ENCODE measurements at places on chromosomes 5 and 9.
A peak's percentile ranks its signal among the peaks of the same experiment; 100 is the strongest.

GRCh38 chr5:171524466-171524865 is 105.0 kb downstream of the FGF18 start:
- DNase-seq: no peak

DNA sequence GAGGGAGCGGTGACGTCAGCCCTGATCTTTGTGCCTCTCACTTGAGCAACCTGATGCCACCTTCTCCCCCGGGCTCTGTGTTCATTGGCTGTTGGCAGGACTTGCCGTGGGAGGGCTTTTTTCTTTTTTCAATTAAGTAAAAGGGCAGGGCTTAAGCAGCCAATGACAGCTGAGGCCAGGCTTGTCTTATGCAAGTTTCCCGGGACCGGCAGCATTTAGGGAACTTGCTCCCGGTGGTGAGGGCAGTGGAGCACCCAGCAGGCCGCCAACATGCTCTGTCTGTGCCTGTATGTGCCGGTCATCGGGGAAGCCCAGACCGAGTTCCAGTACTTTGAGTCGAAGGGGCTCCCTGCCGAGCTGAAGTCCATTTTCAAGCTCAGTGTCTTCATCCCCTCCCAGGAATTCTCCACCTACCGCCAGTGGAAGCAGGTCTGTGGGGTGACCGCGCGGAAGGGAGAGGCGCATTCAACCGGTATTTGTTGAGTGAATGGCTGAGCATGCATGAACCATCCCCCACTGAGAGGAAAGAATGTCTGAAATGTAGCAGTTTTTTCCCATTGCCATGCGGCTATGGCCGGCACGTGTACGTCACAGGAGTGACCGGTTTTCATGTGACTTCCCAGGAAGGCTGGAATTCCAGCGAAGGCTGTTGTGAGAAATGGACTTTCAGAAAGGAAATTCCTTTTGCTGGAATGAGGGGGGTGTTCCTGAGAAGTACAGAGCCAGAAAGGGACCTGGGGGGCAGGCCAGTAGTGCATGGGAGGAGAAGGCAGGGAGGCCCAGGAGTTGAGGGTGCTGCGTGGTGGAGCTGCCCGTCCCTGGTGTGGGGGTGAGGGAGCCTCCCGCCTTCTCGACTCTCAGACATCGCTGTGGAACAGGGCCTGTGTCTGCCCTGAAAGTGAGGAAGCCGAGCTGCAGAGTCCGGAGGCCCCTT is 29.0 kb downstream of the PTGES2 start:
- peak; percentile 98 for DNase-seq

GRCh38 chr5:88736494-88736893 is 146.5 kb downstream of the MEF2C start:
- no peak for DNase-seq

GRCh38 chr5:4387290-4387689 is 752.8 kb upstream of the ADAMTS16 start:
- DNase-seq: peak; percentile 55

DNA sequence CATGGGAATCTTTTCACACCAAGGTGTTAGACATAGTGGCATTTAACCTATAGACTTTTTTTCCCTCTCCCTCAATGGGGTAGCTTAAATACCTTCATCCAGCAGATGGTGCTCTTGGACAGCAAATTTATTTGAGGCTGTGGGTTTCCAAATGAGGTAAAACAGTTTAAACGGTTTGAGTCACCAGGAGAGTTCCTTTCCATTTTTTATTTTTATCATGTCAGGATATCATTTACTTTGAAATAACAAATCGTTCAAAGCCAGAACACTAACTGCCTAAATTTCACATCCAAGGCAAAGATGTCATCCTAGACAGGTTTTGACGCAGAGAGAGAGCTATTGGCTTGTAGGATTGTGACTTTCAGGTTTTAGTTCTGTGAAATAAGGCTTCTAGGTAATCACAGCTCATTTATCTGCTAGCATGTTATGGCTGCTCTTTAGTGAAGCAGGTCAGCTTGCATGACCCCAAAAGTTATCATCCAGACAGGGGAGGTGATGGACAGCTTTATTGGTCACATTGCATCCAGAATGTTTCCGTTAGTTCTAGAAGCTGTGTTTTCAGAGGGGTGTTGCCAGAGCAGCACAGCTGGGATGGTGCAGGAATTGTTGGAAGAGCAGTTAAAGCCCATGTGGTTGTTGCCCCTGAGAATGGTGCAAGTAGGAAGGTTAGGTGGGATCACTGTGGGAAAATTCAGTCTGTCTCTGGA is 69.8 kb downstream of the KDM4C start:
- peak; percentile 58 for DNase-seq

DNA sequence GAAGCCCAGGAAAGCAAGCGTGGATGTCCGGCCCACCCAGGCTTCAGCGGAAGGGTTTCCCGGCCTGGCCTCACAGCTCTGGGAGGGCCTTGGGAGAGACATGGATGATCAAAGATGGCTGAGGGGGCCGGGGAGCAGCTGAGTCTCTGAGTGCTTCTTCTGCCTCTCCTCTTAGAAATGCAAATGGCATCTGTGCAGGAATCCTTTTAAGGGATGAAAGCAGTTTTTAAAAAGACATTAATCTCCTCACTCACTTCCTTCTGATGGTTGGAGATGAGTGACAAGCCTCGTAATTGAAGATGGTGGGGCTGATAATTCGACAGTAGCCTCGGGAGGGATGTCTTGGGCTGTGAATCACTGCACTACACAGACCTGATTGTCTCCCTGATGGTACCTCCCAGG is 24.3 kb upstream of the PITX1 start:
- DNase-seq: peak; percentile 6

DNA sequence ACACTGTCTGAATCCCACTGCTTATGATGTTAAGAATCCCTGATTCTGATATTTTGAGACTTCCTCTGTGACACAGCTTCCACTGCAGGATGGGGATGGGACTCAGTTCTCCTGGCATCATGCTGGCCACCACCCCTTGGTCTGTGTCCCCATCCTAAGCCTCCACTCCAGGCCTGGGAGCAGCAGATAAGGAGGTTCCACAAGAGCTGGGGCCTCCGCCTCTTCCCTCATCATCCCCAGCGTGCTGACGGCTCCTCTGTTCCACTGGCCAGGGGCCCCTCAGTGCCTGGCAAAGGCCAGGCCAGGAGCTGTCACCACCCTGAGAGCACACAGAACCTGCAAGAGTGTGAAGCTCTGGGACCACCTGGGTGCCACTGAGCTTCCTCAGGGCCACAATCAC is 40.6 kb downstream of the CAMK2A start:
- DNase-seq: no peak

GRCh38 chr9:89598363-89598713 is 6.5 kb upstream of the GADD45G start:
- DNase-seq: no peak

DNA sequence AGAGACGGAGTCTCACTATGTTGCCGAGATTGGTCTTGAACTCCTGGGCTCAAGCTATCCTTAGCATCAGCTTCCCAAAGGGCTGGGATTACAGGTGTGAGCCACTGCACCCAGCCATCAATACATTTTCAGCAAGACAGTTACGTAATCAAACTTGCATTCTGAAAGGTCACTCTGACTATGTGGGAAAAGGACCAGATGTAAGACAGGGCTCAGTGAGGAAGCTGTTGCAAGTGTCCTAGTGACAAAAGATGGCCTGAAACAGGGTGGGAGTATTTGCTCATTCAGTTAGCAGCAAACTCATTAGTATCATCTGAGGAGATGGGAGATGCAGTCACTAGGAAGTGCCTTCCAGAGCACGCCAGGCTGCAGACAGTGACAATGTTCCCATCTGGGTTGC is 16.9 kb downstream of the MED27 start:
- no peak for DNase-seq

DNA sequence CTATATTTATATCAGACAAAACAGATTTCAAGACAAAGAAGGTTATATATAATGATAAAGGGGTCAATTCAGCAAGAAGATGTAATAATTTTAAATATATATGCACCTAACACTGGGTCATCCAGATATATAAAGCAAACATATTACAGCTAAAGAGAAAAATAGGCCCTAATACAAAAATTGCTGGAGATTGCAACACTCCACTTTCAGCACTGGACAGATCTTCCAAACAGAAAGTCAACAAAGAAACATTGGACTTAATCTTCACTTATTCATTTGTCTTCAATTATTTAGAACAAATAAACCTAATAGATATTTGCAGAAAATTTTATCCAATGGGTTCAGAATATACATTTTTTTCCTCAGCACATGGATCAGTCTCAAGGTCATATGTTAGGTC is 45.8 kb downstream of the MEIKIN start:
- no peak for DNase-seq

- DNase-seq: peak; percentile 81
These were observed 56.2 kb downstream of the ACER2 start for GRCh38 chr9:19464764-19465585.

- DNase-seq: no peak
These were observed 524.5 kb upstream of the CLINT1 start for GRCh38 chr5:158383486-158383885.

DNA sequence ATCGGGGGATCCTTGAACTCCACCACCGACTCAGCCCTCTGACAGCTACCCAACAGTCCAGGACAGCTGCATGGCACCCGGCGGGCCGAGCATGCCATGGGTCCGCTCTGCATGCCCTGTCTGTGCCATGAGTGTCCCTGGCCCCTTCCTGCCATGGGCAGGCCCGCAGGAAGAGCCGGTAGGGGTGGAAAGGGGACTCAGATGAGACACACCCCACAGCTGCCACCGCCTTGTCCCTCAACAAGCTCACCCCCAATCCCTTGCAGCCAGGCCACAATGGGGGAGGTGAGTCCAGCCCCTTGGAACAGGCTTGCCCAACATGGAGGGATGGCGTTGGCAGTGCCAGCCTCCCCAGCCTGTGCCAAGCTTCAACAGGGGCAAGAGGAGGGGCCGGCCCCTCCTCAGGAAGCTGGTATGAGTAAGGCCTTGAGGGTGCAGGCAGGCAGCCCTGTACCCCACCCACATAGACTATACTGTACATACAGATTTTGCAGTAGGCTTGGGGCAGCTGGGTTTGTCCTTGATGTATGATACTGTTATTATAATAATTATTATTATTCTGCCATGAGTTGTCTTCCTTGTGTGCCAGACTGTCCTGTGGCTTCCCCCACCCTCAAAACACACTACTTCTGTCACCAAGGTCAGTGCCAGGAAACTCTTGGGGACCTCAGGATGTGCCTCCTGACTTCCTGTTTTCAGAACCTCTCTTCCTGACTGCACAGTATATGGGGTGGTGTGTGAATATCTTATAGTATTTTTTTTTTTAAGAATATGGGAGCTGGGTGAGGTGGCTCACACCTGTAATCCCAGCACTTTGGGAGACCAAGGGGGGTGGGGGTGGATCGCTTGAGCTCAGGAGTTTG is 12.0 kb upstream of the SLC34A1 start:
- no peak for DNase-seq

DNA sequence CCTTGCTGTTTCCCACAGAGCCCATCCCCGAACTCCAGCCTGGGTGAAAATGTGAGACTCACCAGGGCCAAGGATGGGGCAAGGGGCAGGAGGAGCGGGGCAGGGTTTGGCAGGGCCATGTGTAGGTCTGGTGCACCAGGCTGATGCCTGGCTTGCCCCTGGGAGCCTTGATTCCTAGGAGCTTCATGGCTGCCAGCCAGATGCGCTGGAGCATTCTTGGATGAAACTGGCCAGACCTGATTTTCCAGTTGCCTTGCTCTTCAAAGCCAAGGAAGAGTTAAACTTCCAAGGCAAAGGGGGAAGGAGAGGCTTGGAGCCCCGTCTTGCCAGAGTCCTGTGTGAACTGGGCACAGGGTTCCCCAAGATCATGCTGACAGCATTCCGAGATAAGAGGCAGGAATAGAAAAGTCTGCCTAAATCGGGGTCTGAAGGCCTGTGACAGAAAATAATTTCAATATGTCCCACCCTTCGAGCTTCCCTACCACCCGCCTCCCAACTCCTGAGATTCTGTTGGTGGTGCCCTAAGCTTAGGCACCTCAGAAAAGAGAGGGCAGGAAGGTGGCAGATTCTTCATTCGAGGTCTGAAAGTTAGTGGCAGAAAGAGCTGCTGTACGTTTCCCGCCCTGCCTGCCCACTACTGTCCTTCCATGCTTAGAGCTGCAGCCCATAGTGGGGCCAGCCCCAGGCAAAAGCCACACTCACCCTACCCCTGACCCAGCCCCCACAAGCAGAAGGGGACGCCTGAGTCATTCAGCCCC is 20.4 kb downstream of the FAT2 start:
- no peak for DNase-seq

GRCh38 chr5:127440831-127441230 is 76.6 kb upstream of the PRRC1 start:
- DNase-seq: peak; percentile 19

- DNase-seq: peak; percentile 31
These were observed 243.6 kb downstream of the DENND1A start for GRCh38 chr9:123686131-123686828.

GRCh38 chr9:73137914-73138313 is 13.8 kb upstream of the ANXA1 start:
- no peak for DNase-seq

DNA sequence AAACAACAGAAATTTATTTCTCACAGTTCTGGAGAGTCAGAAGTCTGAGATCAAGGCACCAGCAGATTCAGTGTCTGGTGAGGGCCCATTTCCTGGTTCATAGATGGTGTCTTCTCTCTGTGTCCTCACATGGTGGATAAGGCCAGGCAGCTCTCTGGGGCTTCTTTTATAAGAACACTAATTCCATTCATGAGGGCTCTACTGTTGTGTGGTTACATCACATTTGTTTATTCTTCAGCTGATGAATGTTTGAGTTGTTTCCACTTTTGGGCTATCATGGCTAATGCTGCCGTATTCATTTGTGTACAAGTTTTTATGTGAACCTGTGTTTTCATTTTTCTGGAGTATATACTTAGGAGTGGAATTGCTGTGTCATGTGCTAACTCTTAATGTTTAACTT is 35.2 kb downstream of the DDX4 start:
- no peak for DNase-seq

DNA sequence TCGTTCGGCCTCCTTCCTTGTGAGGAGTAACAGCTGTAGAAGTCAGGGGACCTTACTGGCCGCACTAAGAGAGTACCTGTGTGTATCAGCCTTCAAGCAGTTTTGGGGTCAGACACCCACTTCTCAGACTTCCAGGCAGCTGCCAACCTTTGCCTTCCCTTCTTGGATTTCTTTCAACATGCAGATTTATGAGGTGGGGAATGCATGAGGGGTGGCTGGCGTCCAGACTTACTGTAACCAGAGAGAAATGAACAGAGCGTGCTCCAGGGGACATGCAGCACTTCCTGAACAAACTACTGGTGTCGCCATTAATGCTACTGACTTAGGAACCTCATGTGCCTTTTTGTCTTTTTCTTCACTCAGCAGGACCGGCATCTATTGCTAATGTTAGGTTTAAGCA is 46.7 kb downstream of the INSYN2B start:
- DNase-seq: peak; percentile 22
